ENCODE measurements at places on chromosomes 2 and 18. TPM values are rescaled to one million over a fixed set of nuclear protein-coding genes. Genes with fewer than 3 reads are reported as not detected.

RPL37A gene
- total RNA-seq = 3,500 TPM

DHRS9 gene
- total RNA-seq = not detected

FBXO15 gene
- 1.2 TPM for total RNA-seq

NXPH2 gene
- total RNA-seq = not detected

NDUFV2 gene
- total RNA-seq = 213 TPM

ALKAL2 gene
- total RNA-seq = not detected

GRCh38 chr2:60175290-60175689 is 378.2 kb downstream of the BCL11A start:
- DNase-seq = no peak

DNA sequence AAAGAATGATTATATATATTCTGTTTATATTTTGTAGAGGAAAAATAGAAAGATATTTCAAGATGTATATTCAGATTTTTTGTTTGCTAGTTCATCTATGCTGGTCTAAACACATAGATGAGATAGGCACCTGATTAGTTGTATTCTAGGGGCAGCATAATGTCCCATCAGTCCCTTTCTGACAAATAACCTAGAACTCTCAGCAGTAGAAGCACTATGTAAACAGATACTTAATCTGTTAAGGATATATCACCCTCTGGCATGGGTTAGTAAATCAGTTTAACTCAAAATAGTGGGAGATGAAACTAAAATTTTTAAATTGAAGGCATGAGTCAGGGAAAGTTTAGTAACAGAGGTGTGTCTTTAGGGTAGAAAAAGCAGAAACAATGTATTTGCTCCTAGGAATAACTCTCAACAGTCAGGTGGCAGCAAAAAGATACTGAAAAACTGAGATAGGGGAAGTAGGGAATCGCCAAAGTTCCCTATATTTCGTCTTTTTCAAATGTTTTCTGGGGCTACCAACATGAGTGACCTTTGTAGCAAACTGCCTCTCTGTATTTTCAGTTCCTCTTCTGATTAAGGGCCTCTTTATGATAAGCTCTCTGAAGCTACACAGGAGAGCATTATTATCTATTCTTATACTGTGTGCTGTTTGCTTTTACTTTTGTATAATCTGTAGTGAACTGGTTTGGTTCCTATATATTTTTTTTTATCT is 5.7 kb downstream of the PPP1R1C start:
- peak; percentile 68 for DNase-seq

DNA sequence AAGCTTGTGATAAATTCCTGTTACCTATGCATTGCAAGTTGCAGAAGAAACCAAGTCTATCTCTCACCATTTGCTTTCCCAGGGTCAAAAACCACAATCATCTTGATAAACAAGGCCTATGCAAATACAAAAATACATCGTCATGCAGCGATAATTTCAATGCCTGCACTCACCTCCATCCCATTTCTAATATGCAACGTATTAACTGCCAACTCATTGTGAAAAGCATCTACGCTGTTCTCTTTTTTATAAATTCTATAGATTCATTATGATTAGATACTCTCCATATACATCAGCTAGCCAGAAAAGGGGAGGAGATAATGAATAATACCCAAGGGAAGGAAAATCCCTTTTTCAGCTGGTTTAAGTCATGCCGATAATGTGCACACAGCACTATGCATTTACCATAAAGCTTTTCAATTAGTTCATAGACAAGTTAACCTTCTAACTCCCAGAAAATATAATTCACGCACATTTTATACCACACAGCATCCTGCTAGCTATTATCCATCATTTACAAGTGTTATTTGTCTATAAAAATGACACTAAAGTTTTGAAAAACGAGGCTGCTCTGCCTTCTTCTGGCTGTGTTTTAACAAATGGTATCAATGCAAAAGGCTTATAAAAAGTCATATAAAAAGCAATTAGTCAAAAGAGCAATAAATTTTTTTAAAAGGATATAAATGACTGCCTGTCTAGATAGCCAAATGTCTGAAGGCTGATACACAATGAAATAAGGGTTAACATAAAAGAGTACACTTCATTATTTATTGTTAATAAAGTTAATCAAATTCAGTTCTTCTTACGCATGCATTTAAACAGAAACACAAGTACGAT is 77.6 kb downstream of the AFF3 start:
- DNase-seq = no peak

DNA sequence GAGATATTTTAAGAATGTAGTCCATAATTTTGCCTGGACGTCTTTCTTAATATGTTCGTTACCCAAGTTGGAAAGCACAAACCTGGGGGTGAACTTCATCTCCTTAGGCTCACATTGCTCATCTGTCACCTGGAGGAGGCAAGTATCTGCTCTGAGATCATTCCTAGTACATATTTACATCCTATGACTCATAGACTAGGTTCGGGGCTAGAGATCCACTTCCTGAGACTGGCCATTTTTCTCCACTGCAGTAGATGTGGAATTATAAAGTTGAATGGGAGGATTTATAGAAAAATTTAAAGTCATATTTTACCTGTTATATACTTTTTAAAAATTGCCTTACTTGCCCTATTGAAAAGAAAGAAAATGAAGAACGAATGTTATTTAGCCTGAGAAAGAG is 77.5 kb upstream of the PROKR1 start:
- no peak for DNase-seq

DNA sequence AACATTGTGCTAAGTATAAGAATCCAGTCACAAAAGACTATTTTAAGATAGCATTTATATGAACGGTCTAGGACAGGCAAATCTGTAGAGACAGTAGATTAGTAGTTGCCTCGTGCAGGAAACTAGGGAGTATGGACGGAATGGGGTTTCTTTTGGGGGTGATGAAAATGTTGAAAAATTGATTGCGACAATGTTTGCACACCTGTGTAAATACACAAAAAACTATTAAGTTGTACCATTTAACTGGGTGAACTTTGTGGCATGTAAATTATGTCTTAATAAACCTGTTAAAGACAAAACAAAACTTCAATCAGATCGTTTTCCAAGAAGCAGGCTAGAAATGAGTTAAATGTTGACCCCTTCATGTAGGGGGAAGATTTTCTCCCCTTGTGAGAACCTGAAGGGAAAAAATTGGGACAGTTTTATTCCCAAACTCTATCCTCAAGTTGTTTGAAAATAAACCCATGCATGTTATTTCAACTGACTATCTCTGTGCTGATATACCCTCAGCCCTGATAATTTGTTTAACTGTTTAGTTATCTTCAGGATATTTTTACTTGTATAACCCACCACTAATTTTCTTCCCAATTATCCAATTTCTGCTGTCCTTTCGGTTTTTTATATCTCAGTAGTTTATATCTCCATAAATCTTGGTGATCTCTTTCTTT is 87.2 kb downstream of the CAMKMT start:
- no peak for DNase-seq

DNA sequence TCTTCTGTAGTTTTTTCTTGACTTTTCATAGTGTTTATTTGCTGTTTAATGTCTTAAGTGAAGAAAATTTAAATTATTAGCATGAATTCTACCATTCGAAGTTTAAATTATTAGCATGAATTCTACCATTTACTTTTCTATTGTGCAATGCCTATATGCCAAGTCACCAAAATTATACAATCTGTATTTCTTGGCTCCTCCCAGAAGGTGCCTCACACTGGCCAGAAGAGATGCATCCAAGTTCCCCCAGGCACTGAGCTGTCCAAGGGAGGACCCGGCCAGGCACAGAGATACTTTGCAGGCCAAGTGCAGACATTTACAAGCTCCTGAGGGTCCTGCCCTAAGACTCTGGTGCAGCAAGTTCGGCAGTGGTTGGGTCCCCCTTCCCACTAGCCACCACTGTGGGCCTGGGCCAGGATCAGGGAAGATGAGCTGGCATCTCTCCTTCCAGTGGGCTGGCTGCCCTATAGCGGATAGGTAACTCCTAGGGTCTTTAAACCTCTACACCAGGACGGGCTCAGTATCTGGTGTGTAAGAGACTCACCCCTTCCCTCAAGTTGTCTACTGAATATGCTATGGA is 31.3 kb downstream of the TMEM247 start:
- DNase-seq = no peak

- DNase-seq = peak; percentile 7
Observed at GRCh38 chr2:18404708-18405107, 155.7 kb downstream of the RDH14 start.

DNA sequence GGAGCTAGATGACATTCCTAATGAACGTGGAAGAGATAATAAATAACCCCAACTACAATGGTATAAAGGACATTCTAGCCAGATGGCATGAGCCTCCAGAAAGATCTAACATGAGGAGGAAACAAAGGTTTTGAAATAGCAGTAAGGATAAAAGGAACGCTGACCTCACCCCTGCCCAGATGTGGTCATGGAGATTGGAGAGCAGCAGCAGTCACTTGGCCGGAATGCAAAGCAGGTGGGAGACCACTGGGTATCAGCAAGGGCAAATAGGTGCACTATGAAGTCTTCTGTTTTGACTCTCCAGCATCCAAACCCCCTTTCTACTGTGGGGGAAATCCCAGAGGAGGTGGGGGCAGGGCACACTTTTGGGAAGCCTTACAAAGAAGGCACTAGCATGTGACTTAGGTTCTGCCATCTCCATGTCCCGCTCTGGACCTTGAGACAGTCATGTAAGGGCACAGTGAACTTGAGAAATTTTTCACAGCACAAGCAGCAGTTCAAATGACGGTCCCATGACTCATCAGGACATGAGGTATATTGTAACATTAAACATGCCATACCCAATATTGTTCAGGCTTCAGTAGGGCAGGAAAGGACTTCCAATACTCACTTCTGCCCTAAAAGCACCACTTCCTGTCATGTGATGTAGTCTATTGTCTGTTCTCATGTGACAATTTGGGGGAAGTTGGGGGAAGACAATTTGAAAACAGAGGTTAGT is 55.2 kb downstream of the METTL4 start:
- peak; percentile 65 for DNase-seq

DNA sequence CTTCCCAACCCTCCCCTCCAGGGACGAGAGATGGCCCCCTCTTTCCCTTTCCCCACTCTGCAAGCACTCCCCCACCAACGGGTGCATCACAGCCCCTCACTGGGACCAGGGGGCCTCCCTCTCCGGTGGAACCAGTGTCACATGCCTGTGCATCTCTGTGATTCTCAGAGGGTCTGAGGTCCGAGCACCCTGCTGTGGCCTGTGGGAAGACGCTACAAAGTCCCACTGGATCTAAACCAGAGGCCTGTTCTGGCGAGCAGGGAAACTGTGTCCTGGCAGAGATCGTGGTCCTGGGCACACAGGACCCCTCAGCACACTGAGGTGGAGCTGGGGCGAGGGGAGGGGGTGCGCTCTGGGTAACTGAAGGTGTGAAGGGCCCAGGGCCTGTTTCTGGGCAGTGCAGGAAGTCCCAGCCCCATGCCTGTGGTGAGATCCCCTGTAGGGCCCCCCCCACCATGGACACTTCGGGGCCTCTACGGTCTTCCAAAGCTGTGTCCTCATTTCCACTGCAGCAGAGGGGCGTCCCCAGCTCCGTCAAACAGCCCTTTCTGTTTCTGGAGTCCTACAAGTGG is 8.0 kb downstream of the SNORC start:
- no peak for DNase-seq

- no peak for DNase-seq
Observed at GRCh38 chr18:31195063-31195462, 32.4 kb upstream of the DSC1 start.

GRCh38 chr2:37500031-37500430 is 155.6 kb downstream of the QPCT start:
- DNase-seq = no peak

DNA sequence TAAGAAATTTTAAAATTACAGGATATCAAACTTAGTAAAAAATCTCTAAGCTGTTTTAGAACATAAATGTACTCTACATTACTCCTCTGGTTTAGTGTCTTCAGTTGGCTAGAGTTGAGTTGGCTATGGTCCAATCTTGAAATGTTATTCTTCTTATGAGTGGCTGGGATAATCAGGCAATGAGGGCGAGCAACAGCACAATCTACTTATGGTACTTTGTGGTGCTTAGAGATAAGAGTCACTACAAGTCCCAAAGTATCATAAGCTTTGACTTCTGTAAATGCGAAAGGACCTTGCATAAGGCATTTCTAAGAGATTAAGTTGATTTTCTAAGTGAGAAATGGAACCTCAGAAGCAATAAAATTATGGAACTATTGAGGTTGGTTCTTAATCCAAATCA is 361.7 kb downstream of the GPD2 start:
- no peak for DNase-seq

DNA sequence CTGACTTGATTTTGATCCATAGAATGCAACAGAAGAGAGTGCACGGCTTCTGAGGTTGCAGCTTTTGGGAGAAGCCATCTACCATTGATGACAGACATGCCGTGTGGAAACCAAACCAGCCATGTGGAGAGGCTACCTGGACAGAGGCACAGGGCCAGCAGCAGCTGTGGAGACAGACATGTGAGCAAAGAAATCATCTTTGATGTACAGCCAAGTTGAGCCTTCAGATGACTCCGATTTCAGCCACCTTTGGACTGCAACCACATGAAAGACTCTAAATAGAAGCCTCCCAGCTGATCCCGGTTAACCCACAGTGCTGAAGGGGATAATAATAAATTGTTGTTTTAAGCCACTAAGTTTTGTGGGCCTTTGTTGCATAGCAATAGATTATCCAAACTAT is 54.2 kb downstream of the TSN start:
- DNase-seq = no peak

All from OCI-LY7 (cell line).